ENCODE measurements at places on chromosomes 12 and 14.

- DNase-seq = no peak
These were observed 231.2 kb upstream of the DCN start for GRCh38 chr12:91413581-91414546.

DNA sequence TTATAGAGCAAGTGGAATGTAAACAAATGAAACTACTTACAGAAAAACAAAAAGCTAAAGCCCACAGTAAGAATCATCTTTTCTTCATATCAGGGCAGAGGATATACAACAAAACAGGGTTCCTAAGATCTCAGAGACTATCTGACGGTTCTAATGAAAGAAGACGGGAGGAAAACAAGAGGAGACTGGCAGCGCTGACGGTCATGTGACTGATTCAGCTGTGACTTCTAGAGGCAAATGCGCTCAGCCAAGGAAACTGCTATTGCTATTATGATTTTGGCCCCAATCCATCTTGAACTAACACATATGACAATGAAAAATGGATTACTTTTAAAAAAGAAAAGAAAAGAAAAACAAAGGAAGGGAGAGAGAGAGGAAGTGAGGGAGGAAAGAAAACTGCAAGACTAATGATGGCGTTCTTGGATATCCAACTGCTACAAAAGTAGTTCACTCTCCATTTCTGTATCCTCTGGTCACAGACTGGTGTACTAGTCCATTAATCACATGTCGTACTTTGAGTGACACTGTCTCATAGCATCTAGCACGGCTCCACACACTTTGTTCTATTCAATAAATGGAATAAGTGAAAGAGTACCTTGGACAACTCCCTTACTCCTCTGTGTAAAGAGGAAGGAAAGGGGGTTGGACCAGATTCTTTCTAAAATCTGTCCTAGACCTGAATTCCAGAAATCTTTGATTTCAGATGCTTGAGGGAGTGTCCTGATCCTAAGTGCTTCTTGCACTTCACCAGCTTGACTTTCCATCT, 119.3 kb downstream of the DAD1 start:
- no peak for DNase-seq

GRCh38 chr14:35046751-35047536, 872 bp downstream of the FAM177A1 start:
- DNase-seq = peak; percentile 47

- DNase-seq = no peak
These were observed 44.6 kb downstream of the DLK1 start for GRCh38 chr14:100771121-100771800.
